ENCODE measurements at places on chromosomes 12 and 14.

DNA sequence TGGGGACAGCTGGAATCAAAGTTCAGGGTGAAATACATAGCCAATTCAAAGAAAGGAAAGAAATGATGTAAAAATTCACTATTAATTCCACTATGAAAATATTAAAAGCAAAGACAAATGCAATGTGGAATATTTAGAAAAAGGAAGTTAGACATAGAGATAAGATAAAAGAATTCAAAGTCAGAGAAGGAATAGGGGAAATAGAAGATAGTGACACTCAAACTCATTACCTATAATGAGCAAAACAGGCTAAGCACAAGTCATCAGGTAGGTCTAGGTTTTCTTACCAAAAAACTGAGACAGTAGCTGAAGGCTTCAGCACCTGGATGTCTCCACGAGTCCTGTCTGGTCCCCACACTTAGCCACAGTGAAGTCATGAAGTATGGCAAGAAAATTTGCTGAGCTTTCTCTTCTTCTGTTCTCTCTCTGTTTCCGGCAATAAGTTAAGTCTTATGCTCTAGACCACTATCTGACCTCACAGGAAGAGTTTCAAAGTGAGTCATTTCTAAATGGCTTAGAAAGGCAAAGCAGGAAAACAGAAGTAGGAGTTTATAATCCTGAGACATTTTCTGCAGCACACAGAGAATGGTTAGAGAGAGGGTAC is at the start of gene C3AR1:
Gene C3AR1, minus strand, starts transcription at position 369 of the 604 bp plus-strand sequence. CDS start 6,174 bp downstream, outside the sequence.
- DNase-seq: no peak

DNA sequence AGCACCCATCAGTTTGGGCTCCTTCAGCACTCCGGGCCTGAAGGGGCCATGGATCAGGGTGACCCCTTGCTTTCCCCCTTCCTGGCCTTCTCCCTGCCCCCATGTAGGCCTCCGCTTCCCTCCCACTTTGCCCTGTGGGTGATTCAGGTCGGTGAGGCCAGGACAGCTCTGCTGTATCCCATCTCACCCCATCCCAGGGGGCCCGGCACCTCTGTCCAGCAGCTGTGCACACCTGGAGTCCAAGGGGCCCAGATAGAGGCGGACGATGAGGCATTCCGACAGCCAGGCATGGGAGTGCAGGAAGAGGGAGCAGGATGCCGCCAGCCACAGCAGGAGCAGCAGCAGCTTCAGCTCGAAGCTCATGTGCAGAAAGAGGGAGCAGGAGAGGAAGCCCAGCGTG is 11.4 kb downstream of the LTB4R start:
- DNase-seq: no peak

GRCh38 chr14:82641050-82641540 is 1107.4 kb upstream of the SEL1L start:
- no peak for DNase-seq

DNA sequence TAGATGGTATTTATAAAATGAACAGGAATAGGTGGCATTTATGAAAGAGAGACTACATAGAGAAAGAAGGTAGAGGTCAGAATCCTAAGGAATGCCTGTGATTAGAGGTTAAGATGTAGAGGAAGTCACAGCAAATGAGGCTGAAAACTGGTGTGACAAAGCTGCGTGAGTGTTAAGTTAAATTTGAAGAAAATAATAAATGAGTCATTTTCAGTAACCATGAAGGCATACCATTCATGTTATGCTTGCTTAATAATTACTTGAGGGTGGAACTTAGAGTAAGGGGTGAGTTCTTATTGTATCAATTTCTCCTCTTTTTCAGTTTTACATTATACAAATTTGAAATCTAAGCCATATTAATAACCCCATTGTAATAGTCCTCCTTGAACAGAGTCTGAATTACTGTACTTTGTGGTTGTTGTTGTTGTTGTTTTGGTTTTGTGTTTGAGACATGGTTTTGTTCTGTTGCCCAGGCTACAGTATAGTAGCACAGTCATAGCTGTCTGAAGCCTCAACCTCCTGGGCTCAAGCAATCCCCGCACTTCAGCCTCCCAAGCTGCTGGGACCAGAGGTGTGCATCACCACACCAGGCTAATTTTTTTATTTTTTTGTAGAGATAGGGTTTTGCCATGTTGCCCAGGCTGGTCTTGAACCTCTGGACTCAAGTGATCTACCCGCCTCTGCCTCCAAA is 761.5 kb downstream of the GALC start:
- DNase-seq: no peak

DNA sequence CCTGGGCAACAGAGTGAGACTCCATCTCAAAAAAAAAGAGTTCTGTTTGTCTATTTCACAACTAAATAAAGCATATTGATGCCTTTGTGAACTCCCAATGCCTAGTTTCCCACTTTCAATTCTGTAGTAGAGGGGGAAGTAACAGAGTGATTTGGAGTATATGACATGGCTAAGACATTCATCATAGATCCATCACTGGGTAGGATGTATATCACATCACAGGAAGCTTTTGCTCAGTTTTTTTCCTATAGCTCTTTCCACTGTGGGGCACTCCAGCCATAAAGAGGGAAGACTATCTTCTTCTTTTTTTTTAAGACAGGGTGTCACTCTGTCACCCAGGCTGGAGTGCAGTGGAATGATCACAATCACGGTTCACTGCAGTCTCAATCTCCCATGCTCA is 154.0 kb upstream of the BCL2L14 start:
- no peak for DNase-seq

GRCh38 chr14:104224131-104224505 is 85.7 kb downstream of the KIF26A start:
- DNase-seq: no peak

DNA sequence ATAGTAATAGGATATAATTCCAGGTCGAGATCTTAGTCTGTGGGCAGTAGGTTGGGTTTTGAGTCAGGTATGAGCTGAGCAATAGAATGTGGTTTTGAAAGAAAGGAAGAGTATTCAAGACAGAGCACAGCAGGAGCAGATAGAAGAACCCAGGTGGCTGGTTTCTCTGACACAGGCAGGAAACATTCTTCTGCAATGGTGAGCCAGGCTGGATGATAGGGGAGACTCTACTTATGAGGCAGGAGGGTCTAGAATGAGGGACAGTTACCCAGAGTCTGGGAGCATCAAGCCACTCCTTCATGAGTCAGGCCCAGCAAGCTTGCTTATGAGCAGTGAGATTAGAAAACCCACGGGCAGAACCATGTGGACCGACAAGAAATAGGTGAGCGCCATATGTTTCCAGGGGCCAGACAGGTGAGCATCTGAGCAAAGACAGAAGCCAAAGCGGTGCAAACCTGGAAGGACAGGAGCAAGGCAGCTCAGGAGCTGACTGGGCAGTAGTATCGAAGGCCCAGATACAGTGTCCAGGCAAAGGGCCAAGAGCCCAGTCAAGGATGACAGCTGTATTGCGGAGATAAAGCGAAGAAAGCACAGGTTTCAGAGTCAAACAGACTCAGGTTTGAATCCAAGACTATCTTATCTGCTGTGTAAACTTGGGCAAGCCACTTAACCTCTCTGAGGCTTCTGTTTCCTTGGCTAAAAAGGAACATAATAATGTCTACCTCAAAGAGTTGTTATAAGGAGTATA is 22.5 kb upstream of the PCNX1 start:
- no peak for DNase-seq

DNA sequence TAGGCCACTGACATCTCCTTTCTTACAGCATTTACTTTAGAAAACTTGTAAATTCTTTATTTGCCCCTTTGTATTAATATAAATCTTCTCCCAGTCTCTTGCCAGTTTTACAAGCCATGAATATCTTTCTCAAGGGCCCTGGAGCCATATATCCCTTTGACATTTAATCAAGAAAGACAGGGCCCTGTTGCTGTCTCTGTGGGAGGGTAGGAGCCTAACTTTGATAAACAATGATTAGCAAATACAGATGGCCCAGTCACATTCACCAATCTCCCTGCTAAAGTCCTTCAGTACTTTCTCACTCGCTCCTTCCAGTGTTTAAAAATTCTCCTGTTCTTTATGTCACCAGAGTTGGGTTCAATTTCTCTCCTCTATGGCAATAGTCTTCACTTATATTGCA is 479.8 kb upstream of the USP15 start:
- no peak for DNase-seq

DNA sequence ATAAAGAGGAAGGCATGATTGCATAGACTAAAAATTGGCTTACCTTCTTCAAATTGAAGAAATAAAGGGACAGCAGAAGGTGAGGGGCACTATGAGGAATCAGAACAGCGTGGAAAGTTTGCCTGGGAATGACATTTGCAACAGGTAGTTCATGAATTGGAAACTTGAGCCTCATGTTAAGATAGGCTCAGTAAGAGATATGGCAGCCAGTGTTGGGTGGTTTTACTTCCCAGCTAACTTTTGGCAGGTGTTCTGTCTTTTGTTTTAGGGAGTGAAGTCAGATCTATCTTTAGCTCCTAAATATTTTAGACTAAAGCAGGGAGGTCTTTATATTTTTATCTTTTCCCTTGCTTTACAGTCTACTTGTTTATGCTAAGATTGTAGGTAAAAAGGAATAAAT is 122.4 kb downstream of the ANO6 start:
- no peak for DNase-seq

DNA sequence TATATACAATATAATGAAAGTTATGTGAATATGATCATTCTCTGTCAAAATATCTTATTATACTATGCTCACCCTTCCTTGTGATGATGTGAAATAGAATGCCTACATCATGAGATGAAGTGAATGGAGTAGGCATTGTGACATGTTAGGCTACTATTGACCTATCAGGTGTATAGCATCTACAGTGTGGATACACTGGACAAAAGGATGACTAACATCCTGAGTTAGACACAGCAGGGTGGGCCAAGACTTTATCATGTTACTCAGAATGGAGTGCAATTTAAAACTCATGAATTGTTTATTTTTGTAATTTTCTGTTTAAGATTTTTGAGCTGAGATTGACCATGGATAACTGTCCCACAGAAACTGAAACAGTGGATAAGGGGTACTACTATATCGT is 53.4 kb upstream of the NAV3 start:
- no peak for DNase-seq

DNA sequence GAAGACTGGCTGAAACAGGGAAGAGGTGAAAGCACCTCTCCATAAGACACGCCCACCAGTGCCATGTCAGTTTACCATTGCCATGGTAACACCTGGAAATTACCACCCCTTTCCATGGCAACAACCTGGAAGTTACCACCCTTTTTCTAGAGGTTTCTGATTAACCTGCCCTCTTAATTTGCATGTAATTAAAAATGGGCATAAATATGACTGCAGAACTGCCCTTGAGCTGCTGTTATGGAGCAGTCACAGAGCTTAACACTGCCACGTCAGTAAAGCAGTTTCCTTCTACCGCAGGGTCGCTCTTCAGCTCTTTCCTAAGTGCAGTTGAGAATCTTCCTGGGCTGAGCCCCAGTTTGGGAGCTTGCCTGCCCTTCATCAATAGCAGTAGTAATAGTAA is 55.2 kb downstream of the RASSF3 start:
- DNase-seq: no peak

DNA sequence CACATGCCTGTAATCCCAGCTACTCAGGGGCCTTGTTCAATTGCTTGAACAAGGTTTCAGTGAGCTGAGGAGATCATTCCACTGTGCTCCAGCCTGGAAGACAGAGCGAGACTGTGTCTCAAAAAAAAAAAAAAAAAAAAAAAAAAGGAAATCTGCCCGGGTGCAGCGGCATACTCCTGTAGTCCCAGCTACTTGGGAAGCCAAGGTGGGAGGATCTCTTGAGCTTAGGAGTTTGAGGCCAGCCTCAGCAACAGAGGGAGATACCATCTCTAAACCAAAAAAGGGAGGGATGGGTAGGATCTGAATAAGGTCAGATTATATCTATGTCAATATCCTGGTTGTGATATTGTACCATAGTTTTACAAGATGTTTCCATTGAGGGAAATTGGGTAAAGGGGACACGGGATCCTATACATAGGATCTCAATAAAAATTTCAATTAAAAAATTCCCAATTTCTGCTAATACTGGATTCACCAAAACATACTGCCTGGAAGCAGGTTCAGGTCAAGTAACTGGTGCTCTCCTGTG is 76.4 kb downstream of the BORCS5 start:
- DNase-seq: no peak

DNA sequence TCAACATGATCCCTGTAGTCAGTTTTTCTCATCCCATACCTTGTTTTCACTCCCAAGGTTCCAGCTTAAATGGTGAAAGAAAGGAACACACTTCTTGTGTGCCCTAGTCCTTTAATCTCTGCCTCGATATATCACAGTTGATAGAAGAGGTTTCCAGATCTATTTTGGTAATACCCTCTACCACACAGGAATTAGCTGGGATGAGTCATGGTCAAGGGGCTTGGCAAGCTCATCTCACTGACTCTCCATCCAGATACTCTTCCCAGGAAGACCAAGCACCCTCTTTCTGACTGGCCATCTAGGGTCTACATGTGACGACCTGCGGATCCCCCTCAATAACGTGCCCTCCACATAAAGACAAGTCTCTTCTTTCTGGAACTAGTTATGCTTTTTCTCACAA is 277.9 kb downstream of the ITPR2 start:
- no peak for DNase-seq

DNA sequence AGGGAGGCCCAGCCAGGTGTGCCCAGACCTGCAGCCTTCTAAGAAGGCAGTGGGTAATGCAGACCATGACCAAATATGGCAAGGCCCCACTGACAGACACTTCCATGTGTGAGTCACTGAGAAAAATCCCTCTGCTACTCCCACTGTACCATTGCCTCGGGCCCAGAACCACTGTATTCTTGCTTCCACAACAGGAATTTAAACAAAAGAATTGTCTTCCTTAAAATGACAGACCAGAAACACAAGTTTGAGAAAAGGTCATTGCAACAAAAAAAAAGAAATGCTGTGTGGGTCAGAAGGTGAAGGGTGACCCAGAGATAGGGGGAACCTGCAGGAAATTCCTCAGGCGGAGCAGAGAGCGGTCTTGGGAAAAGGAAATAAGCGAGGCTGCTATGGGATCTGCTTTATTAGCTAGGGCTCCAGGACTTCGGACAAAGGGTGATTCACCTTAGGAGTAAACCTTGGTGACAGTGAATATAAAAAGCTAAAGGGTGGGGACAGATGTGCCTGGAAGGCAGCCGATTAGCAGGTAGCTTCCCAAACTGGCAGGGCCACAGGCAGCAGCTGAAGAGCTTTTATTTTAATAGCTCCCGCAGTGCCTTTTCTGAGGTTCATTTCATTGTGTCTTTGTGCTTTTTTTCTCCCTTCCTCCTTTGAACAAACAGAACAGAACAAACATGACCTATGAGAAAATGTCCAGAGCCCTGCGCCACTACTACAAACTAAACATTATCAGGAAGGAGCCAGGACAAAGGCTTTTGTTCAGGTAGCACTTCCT is 185.3 kb upstream of the BCL2L14 start:
- no peak for DNase-seq

DNA sequence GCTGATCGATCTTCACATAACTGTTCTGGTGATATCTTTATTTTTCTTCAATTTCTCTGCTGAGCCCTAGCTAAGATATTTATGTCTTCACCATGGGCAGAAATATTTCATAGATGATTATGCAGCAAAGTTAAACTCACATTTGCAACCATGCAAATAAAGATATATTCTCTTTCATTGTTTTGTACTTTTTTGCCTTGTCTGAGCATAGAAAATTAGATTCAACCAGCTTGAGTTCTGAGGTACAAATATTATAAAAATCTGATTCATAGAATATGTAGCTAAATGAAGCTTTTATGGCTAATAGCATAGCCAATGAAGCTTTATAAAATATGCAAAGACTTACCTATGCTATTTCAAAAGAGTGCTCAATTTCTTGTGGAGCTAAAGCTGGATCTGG is at the start of gene TAS2R13:
Gene TAS2R13, minus strand, starts transcription at position 101 of the 400 bp plus-strand sequence. CDS start 264 bp downstream, outside the sequence.
- no peak for DNase-seq
